ENCODE measurements at places on chromosomes 6 and 20.

DNA sequence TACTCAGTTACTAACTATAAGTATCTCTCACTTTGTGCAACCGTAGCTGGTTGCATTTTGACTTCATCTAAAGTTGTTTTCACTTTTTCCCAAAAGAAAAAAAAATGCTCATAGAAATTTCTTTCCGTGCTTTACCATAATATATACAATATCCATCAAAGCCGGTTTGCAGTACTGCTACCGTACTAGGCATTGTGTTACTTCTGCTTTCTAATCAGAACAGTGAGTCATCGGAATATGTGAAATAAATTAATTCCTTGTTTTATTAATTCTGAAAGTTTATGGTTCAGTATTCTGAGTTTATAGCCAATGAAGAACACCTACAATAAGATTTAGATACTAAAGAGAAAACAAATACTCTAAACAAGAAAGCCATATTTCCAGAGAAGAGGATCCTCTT lies 72.5 kb downstream of the TNFRSF21 start:
- DNase-seq: no peak
- H3K36me3 ChIP-seq: peaks cover 3% of the 10 kb centered on the region
- H3K4me3 ChIP-seq: no peak overlapping the region
- peaks cover 1% of the 10 kb centered on the region for H3K4me1 ChIP-seq
- no peaks in the 10 kb centered on the region for H3K27me3 ChIP-seq

GRCh38 chr6:127051571-127052260 lies 66.8 kb upstream of the RSPO3 start:
- no peaks in the 10 kb centered on the region for H3K4me1 ChIP-seq
- peaks cover 5% of the 10 kb centered on the region for H3K36me3 ChIP-seq
- DNase-seq: no peak
- H3K27ac ChIP-seq: no peak overlapping the region

DNA sequence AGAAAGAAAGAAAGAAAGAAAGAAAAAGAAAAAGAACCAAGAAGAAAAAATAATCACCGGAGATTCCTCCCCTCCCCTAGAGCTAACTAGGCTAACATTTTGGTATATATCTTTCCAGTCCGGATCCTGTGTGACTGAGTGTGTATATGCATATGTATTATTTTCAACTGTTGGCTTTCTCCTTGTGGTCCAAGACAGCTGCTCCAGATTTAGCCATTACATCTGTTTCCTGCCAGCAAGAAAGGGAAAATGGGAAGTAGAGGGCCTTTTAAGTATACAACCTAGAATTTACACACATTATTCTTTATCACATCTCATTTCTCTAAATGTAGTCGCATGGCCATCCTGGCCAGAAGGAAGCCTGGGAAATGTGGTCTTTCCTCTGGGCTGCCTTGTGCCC lies 15.2 kb downstream of the SLC52A3 start:
- no peaks in the 10 kb centered on the region for H3K36me3 ChIP-seq
- H3K27ac ChIP-seq: no peak overlapping the region
- peaks cover 24% of the 10 kb centered on the region for H3K27me3 ChIP-seq
- no peak for DNase-seq
- H3K4me3 ChIP-seq: no peak overlapping the region

DNA sequence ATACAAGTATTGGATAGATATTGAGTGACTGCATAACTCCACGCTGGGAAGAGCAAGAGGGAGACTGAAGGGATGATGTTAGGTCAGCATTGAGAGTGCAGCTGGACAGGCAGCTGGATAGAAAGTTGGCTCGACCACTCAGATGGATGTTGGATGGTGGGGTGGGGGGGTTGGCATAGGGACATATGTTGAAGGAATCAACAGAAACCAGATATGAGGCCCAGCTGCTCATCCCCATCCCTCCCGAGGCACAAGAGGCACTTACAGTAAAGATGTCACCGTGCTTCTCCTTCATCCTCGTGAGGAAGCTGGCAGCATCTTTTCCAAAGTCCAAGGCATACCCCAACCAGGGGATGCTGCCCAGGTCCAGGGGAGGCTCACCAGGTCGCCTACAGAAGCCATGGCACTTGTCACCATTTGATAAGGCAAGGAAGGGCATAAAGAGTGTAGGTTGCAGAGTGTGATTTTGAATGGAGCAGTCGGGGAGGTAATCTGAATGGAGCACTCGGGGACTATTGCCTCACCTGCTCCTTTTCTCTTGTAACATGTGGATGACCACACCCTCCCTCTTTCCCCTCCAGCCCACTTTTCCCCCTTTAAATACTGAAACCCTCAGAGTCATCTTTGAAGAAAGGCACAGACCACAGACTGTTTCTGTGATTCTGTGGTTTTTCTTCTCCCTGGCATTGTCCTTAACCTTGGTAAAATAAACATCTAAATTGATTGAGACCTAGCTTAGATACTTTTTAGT lies 18.0 kb downstream of the PTGIS start:
- H3K4me1 ChIP-seq: no peaks in the 10 kb centered on the region
- no peak overlapping the region for H3K27ac ChIP-seq
- H3K4me3 ChIP-seq: no peak overlapping the region
- peaks cover 4% of the 10 kb centered on the region for H3K36me3 ChIP-seq
- DNase-seq: no peak

GRCh38 chr6:155887421-155887820 lies 431.8 kb upstream of the NOX3 start:
- H3K27ac ChIP-seq: no peak overlapping the region
- H3K4me1 ChIP-seq: peaks cover 4% of the 10 kb centered on the region
- H3K4me3 ChIP-seq: no peak overlapping the region
- no peak for DNase-seq
- no peaks in the 10 kb centered on the region for H3K36me3 ChIP-seq

GRCh38 chr6:142300758-142301650 lies 803 bp upstream of the ADGRG6 start:
- H3K4me3 ChIP-seq: peak overlapping the region; percentile 94
- peak overlapping the region; percentile 93 for H3K27ac ChIP-seq
- H3K36me3 ChIP-seq: peaks cover 4% of the 10 kb centered on the region
- peaks cover 62% of the 10 kb centered on the region for H3K4me1 ChIP-seq
- peaks cover 24% of the 10 kb centered on the region for H3K27me3 ChIP-seq
- peak; percentile 23 for DNase-seq

DNA sequence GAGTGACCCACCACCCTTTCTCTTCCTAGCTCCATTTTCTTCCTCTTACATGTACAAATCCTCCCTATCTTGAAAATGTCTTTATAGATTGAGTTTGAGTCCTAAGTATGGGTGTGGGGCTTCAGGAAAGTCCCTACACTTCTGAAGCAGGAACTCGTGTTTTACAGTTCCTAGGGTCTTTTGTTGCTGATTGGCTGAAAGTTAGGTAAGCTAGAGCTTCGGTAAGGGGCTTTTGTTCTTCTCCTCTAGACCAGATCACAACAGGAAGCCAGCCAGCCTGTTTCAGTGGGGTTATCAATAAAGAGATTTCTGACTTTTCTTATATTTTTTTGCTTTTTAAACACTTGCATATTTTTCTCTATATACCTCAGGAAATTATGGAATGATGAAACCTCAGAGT lies 51.3 kb downstream of the CNR1 start:
- DNase-seq: no peak
- no peak overlapping the region for H3K27ac ChIP-seq
- no peak overlapping the region for H3K4me3 ChIP-seq

DNA sequence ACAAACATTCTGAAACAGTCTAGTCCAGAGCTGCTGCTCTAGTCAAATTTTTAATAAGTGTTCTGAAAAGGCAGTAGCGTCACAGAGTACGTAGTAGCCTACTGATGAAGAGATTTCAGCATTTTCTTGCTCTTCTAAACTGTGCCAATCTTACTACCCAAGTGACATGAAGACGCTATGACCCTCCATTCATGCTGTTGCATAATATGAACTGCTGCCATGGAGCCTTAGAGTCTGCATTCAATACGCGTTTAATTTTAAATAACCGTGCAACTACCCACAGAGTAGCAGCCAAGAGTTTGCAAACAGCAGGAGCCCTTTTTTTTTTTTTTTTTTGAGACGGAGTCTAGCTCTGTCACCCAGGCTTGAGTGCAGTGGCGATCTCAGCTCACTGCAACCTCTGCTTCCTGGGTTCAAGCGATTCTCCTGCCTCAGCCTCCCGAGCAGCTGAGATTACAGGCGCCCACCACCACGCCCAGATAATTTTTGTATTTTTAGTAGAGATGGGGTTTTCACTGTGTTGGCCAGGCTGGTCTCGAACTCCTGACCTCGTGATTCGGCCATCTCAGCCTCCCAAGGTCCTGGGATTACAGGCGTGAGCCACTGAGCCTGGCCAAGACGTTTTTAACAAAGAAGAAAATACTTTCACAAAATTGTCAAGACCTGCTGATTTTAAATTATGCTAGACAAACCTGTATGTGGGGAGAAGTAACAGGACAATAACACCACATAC lies 44.3 kb downstream of the EZR start:
- peaks cover 24% of the 10 kb centered on the region for H3K4me1 ChIP-seq
- H3K36me3 ChIP-seq: peaks cover 39% of the 10 kb centered on the region
- DNase-seq: no peak
- no peak overlapping the region for H3K27ac ChIP-seq

- no peaks in the 10 kb centered on the region for H3K27me3 ChIP-seq
- no peak overlapping the region for H3K27ac ChIP-seq
- no peak for DNase-seq
- H3K36me3 ChIP-seq: no peaks in the 10 kb centered on the region
- peaks cover 21% of the 10 kb centered on the region for H3K4me1 ChIP-seq
These were observed 40.4 kb downstream of the PTPRK start for GRCh38 chr6:128479991-128480390.
